CD4-positive, alpha-beta T cell treated with Interleukin-4 for 4 hours (primary cell): ENCODE measurements at places on chromosomes 1 and 21.

DNA sequence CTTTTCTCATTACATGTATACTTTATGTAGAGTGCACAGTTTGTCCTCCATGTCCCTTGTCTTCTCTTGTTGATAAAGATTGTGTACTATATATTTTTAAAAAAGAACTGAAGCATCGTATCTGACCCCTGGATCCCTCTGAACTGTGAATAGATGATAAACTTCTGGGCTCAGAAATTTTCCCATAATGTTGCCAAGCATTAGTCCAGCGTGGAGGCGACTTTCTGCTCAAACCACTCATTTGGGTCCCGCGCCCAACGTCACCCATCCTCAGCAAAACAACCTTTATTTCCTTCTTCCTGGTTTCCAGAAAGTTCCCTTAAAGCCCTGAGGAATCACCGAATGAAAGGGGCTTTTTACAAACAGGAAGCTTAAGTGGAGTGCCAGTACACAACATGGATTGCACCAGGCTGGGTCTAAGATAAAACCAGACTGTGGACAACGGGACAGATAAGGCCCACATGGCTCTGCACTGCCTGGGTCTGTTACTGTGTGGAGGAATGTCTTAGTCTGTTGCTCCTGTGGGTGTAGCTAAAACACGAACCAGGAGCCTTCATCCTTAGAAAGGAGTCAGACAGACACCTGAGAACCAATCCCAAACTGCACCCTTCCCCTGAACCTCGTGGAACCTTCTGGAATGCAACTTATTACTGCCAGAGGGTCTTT lies 15.6 kb downstream of the EVA1C start:
- no peak for DNase-seq

- no peak for DNase-seq
Observed at GRCh38 chr1:56200896-56201295, 378.5 kb downstream of the PLPP3 start.

DNA sequence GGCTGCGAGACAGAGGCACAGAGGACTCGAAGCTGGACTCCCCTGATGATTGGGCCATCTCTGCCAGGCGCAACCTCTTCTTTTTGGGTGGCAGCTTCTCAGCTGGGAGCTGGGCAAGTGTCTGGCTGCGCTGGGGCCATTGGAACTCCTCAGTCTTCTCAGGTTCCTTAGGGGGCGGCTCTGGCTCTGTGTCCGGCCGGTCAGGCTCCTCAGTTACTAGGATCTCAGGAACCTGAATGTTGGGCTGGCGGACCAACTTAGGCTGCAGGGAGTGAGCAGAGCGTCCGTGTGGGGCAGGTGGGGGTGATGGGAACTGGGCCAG lies 97.5 kb upstream of the EDN2 start:
- DNase-seq: no peak

DNA sequence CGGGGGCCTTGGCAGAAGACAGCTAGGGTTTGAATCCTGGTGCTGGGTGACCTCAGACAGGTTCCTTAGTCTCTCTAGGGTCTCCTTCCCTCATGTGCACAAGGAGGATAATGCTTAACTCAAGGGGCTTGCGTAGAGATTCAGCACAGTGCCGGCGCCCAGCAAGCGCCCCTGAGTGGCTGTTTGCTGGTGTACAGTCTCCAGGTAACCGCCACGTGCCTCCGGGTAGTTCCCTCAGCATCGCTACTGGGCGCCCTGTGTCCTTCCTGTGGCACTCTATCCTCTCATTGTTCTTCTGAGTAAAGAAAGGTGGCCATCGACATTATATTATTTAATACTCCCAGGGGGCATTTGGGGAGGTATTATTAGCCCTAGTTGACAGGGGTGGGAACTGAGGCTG lies 80.9 kb downstream of the NENF start:
- no peak for DNase-seq
